CD4-positive, alpha-beta T cell (primary cell): ENCODE measurements at places on chromosomes 3 and 15. TPM values are rescaled to one million over a fixed set of nuclear protein-coding genes. Genes with fewer than 3 reads are reported as not detected.

The RBP2 gene
- not detected for total RNA-seq

The CFAP92 gene
- 0.45 TPM for total RNA-seq

The UCN2 gene
- not detected for total RNA-seq

The TRIM71 gene
- 0.03 TPM for total RNA-seq

The BMF gene
- total RNA-seq, result 13.9 TPM

The CHRNA7 gene
- total RNA-seq, result not detected

The GOLGA8J gene
- total RNA-seq, result 0.19 TPM

The SCAMP5 gene
- total RNA-seq, result 5.7 TPM

The TMEM202 gene
- total RNA-seq, result not detected

The XYLB gene
- total RNA-seq, result 0.25 TPM

The SLC22A14 gene
- total RNA-seq, result not detected

The SKIL gene
- total RNA-seq, result 130 TPM

The TNFAIP8L3 gene
- not detected for total RNA-seq

The LRRC58 gene
- 16.6 TPM for total RNA-seq

The NEO1 gene
- total RNA-seq, result 6.0 TPM

The P2RY13 gene
- not detected for total RNA-seq
